ENCODE measurements at places on chromosomes 6 and 20. TPM values are rescaled to one million over a fixed set of nuclear protein-coding genes. Genes with fewer than 3 reads are reported as not detected.

DNA sequence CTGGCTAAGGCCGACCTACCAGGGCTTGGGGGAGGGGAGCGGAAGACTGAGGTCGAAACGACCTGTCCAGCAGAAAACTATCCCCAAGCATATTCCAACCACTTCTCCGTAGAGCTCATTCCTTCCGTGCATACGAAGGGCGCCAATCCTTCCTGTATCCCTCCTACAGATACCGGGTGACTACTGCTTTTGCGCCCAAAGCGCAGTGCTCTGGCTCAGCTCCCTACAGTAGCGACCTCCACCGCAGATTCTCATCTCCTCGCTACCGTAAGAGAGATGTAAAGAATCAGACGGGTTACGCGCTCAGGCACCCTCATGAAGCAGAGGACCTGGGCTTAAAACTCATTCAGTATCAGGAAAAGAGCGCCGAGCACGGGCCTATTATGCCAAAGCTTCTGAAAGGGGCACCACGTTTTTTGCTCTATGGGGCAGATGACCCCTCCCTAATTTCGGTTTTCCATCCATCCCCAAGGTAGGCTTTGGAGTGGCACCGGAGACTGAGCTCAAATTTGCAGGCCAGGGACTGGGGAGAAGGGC lies 563 bp upstream of the NNAT start:
- DNase-seq = no peak
- H3K27ac ChIP-seq = no peak overlapping the region
- H3K4me3 ChIP-seq = no peak overlapping the region
- H3K27me3 ChIP-seq = no peaks in the 10 kb centered on the region
- peaks cover 4% of the 10 kb centered on the region for H3K36me3 ChIP-seq

- no peak overlapping the region for H3K4me3 ChIP-seq
- no peak for DNase-seq
- no peak overlapping the region for H3K27ac ChIP-seq
- H3K4me1 ChIP-seq = no peaks in the 10 kb centered on the region
- no peaks in the 10 kb centered on the region for H3K27me3 ChIP-seq
- no peaks in the 10 kb centered on the region for H3K36me3 ChIP-seq
Observed at GRCh38 chr6:132003516-132004178, 52.5 kb upstream of the CCN2 start.

DNA sequence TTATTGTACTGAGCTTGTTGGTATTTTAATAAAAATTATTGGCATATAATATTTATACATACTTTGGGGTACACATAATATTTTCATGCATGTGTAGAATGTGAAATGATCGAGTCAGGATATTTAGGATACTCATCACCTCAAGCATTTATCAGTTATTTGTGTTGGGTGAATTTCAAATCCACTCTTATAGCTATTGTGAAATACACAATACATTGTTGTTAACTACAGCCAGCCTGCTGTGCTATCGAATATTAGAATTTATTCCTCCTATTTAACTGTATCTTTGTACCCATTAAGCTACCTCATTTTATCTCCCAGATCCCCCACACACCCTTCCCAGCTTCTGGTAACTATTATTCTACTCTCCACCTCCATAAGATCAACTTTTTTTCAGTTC lies 14.6 kb upstream of the MICB start:
- no peaks in the 10 kb centered on the region for H3K36me3 ChIP-seq
- no peak overlapping the region for H3K27ac ChIP-seq
- H3K4me3 ChIP-seq = no peak overlapping the region

DNA sequence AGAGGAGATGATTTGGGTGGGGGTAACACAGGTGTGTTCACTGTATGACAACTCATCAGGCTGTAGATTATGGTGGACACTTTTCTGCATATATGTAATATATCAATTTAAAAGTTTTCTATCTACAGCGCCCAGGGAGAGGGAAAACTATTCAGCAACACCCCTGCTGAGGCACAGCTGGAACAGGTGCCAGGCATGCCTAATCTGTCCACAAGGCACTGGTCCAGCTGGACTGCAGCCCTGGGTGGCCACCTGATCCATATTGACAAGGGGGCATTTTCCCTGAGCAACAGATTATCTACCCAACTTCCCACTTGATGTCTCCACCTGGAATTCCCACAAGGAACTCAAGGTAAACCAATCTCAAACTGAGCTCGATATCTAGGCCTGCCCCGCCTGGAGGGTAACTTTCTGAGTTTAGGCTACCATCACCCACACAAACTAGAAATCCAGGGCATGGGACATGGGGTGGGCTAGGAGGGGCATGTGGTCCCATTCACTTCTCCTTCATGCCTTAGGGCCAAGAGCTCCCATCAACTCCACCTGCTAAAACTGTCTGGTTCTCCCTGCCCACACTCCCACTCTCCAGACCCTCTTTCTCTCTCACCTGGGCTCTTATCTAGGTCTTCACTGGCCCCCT lies 4.6 kb downstream of the SLC22A16 start:
- H3K27me3 ChIP-seq = peaks cover 17% of the 10 kb centered on the region
- no peak overlapping the region for H3K4me3 ChIP-seq
- no peak for DNase-seq

DNA sequence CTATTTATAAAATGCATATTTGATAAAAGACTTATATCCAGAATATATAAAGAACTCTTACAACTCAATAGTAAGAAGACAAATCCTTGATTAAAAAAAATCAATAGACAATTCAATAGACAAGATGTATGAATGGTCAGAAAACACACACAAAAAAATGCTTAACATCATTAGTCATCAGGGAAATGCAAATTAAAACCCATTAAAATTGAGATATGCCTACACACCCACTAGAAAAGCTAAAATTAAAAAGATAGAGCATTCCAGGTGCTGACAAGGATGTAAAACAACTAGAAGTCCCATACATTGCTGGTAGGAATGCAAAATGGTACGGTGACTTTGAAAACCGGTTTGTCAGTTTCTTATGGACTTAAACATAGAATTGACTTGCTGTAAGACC lies 127.1 kb downstream of the TFAP2B start:
- no peaks in the 10 kb centered on the region for H3K4me1 ChIP-seq
- H3K36me3 ChIP-seq = no peaks in the 10 kb centered on the region
- H3K27ac ChIP-seq = no peak overlapping the region
- no peak for DNase-seq
- H3K27me3 ChIP-seq = no peaks in the 10 kb centered on the region

DNA sequence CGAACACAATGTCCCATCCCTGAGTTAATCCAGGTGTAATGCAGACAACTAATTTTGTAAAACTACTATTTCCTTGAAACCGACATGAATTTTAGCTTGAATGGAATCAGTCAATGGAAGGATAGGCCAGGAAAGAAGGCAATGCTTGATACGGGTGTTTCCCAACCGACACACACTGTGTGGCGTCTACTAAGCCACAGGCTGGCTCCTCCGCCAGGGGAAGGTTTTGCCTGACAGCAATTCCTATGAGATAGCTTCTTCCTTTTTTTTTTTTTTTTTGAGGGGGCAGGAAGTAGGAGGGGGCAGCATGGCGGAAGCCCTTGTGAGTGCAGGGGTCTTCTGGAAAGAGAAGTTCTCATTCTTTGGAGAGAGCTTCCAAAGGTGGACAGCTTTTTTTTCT lies 12.0 kb upstream of the LAMA4 start:
- no peaks in the 10 kb centered on the region for H3K4me1 ChIP-seq
- H3K27ac ChIP-seq = no peak overlapping the region
- H3K36me3 ChIP-seq = no peaks in the 10 kb centered on the region
- no peak overlapping the region for H3K4me3 ChIP-seq
- no peaks in the 10 kb centered on the region for H3K27me3 ChIP-seq

DNA sequence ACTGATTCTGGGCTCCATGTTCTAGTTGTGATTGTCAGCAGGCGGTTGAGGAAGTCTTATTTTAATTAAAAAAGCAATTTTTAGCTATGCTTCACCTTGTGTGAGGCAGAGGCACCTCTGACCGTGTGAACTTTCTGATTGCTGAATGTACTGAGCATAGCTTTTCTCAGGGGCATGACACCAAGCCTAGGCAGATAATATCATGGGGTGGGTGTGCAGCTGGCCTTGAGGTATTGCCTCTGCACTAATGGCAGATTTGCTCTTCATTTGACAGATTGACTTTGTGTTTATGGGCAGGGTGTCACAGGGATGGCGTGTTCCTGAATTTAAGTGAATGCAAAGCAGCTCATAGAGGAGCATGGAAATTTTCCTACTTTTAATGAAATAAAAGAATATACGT lies 19.6 kb downstream of the CTNNBL1 start:
- H3K4me3 ChIP-seq = no peak overlapping the region
- no peaks in the 10 kb centered on the region for H3K27me3 ChIP-seq
- no peaks in the 10 kb centered on the region for H3K4me1 ChIP-seq
- no peaks in the 10 kb centered on the region for H3K36me3 ChIP-seq

- DNase-seq = no peak
- no peak overlapping the region for H3K4me3 ChIP-seq
- H3K27ac ChIP-seq = no peak overlapping the region
- H3K36me3 ChIP-seq = no peaks in the 10 kb centered on the region
- no peaks in the 10 kb centered on the region for H3K4me1 ChIP-seq
Observed at GRCh38 chr6:72363844-72364740, 257.8 kb upstream of the KCNQ5 start.

DNA sequence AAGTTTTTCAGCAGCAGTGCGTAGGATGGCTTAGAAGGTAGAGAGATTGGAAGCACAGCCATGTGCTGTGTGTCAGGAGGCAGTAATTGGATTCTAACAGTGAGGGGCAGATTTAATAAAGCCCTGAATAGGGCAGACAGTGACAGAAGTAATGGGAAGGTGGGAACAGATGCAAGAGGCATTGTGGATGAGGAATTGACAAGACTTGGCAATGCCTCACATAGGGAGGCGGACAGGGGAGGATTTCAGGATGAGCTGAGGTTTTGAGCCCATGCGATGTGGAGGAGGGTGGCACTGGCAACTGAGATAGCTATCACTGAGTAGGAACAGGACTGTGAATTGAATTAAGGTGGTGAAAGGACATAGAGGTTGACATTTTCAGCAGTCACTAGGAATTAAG lies 262.2 kb upstream of the FLRT3 start:
- no peaks in the 10 kb centered on the region for H3K36me3 ChIP-seq
- no peak overlapping the region for H3K4me3 ChIP-seq
- DNase-seq = no peak
- H3K4me1 ChIP-seq = no peaks in the 10 kb centered on the region
- no peak overlapping the region for H3K27ac ChIP-seq
- H3K27me3 ChIP-seq = no peaks in the 10 kb centered on the region

DNA sequence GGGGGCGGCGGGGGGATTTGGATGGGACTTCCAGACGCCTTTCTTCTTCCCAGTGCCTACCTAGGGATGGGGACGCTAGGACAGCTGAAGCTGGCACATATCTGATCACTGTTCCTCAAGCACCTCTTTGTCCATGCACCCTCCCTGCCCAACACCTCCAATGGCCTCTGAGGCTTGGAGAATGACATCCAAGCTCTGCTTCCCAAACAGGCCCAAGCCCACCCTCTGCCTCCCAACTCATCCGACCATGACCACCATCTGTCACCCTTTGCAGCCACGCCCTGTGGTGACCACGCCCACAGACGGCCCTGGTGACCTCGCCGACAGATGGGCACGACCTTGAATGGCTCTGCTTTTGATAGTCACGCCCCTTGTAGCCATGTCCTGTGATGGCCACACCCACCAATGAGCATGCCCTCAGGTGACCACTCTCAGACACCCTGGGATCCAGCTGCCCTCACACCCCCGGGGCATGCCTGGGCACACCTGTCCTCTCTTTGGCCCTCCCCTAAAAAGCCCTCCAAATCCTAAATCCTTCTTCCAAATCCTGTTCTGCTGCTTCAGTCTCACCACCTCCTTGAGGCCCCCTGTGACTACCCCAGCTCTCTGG lies 51.0 kb downstream of the SSR1 start:
- no peaks in the 10 kb centered on the region for H3K36me3 ChIP-seq
- H3K4me3 ChIP-seq = peak overlapping the region; percentile 53
- DNase-seq = peak; percentile 68
- H3K27ac ChIP-seq = no peak overlapping the region

DNA sequence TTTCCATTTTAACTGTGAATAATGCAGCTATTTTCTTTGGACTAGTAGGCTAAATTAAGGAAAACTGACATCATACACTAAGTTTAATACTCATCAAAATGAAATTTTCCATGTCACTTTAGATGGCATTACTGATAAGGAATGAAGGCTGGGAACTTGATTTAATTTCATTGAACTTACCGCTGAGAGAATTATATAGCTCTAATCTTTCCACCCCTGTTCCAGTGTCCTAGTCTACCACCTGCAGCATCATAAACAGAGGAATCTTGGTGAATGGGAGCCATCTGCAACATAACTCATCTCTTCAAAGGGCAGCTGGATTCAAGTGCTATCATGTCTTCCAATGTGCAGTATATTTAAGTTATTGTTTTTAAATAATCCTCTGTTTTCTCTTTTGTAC lies 1395.2 kb downstream of the EPHA7 start:
- H3K4me1 ChIP-seq = no peaks in the 10 kb centered on the region
- H3K36me3 ChIP-seq = no peaks in the 10 kb centered on the region
- no peaks in the 10 kb centered on the region for H3K27me3 ChIP-seq
- H3K4me3 ChIP-seq = no peak overlapping the region

- H3K27ac ChIP-seq = no peak overlapping the region
- no peak overlapping the region for H3K4me3 ChIP-seq
- H3K4me1 ChIP-seq = no peaks in the 10 kb centered on the region
- no peaks in the 10 kb centered on the region for H3K27me3 ChIP-seq
- H3K36me3 ChIP-seq = no peaks in the 10 kb centered on the region
Observed at GRCh38 chr6:157812425-157813171, 10.4 kb upstream of the SNX9 start.

- H3K4me1 ChIP-seq = no peaks in the 10 kb centered on the region
- H3K27ac ChIP-seq = no peak overlapping the region
- H3K27me3 ChIP-seq = no peaks in the 10 kb centered on the region
- no peak overlapping the region for H3K4me3 ChIP-seq
Observed at GRCh38 chr20:9928281-9928737, 89.4 kb upstream of the PAK5 start.

DNA sequence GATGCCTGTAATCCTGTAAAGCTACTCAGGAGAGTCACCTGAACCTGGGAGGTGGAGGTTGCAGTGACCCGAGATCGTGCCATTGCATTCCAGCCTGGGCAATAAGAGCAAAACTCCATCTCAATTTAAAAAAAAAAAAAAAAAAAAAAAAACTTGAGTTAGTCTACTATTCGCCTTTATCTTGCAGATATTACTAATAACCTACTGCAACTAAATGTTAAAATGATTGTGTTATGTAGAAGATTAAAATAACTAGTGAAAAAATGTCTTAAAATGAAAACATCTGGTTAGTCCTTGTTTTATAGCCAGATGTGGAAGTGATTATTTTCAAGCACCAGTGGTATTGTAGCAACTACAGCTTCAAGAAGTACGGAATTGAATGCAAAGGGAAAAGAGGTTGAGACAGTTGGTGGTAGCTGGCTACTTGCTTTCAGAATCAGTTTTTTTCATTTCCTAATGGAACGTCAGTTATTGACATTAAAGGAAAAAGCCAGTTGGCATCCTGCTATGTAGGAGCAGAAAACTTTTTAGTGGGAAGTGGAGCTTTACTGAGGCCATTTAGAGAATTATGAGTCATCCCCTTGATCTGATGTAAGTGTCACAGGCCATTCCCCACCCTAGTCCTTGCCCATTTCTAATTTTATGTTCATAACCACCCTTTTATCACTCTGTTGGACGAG lies 43.8 kb upstream of the DYNLRB1 start:
- no peaks in the 10 kb centered on the region for H3K27me3 ChIP-seq
- no peak for DNase-seq
- H3K4me3 ChIP-seq = no peak overlapping the region
- H3K36me3 ChIP-seq = no peaks in the 10 kb centered on the region
- no peak overlapping the region for H3K27ac ChIP-seq
- H3K4me1 ChIP-seq = no peaks in the 10 kb centered on the region

Gene FAM209B
- 0.37 TPM for total RNA-seq

Gene PAK5
- total RNA-seq = not detected

Gene SIRPD
- not detected for total RNA-seq

Gene PGC
- not detected for total RNA-seq
